Natural killer cell (primary cell): ENCODE measurements at places on chromosomes 6 and 20. TPM values are rescaled to one million over a fixed set of nuclear protein-coding genes. Genes with fewer than 3 reads are reported as not detected.
A peak's percentile ranks its signal among the peaks of the same experiment; 100 is the strongest.

- no peaks in the 10 kb centered on the region for H3K27me3 ChIP-seq
- no peaks in the 10 kb centered on the region for H3K36me3 ChIP-seq
- no peak for DNase-seq
- H3K27ac ChIP-seq: no peak overlapping the region
- H3K4me3 ChIP-seq: no peak overlapping the region
- H3K4me1 ChIP-seq: no peaks in the 10 kb centered on the region
Measured at GRCh38 chr6:147757291-147757690, 248.8 kb downstream of the SAMD5 start.

DNA sequence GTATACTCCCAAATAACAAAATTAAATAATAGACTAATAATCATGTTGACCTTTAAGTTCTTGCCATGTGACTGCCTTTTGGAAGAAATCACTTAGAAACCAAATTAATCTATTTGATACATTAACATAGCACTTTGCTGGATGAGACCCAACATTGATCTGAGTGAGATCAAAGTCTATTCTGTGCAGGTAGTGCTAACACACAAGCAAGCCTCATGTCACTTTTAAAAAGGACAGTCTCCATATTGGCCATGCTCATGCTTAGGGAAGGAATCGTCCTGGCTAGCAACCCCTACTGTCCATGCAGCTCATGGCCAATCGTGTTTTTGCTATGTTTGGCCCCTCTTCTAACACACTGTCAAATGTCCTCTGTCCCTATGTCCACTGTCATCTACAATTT lies 35.8 kb upstream of the RNF217 start:
- H3K27me3 ChIP-seq: no peaks in the 10 kb centered on the region
- no peak overlapping the region for H3K4me3 ChIP-seq
- no peaks in the 10 kb centered on the region for H3K4me1 ChIP-seq
- H3K27ac ChIP-seq: no peak overlapping the region

DNA sequence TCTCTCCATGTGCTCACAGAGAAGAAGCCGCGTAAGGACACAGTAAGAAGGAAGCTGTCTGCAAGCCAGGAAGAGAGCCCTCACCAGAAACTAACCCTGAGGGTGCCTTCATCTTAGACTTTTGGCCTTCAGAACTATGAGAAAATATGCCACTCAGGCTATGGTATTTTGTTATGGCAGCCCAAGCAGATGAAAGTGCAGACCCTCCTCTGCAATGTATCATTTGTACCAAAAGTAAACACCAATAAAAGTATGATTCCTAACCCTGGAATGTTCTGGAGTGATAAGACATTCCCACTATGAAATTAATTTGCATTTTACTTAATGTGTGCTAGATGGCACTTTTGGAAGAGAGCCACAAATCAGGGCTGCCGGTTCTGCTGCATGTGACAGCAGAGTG lies 594.3 kb downstream of the UTRN start:
- H3K4me3 ChIP-seq: no peak overlapping the region
- no peaks in the 10 kb centered on the region for H3K27me3 ChIP-seq
- H3K27ac ChIP-seq: no peak overlapping the region

Gene TMEM181
- 45.0 TPM for total RNA-seq

Gene TENT5A
- 22.9 TPM for total RNA-seq

Gene STX11
- 38.3 TPM for total RNA-seq

DNA sequence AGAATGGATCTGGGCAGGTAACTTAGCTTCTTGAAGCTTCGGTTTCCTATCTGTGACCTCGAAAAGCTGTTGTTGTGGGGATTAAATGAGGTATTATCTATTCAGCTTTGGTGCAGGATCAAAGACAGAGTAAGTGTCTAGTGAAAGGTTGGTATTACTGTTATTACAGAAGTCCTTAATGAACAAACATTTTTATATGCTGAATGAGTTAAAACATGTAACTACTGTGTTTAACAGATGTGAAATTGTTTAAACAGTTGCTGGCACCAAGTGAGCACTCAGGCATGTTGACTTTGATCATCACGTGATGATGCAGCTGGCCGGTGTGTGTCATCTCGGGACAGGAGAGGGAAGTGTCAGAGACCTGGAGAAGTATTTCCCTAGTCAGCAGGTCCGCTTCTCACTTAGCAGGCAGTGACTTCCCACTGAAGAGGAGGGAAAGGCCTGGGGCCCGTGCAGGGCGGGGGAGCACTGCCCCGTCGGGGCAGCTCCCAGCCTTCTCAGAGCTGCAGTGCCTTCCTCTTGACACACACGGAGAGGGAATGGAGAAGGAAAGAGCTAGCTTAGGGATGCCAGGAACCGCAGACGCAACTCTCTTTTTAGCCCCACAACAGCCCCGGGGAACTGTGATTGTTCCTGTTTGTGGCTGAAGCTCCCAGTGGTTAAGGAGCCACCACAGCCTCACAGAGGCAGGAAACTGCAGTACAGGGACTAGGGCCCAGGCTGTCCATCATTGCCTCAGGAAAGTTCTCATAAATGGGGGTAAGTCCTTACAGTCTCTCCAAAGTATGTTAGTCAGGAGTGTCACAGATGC lies 18.0 kb downstream of the TUBB2A start:
- H3K36me3 ChIP-seq: peaks cover 10% of the 10 kb centered on the region
- H3K27me3 ChIP-seq: no peaks in the 10 kb centered on the region
- no peak for DNase-seq
- H3K27ac ChIP-seq: no peak overlapping the region
- H3K4me3 ChIP-seq: no peak overlapping the region

GRCh38 chr6:25472306-25472705 lies 179.7 kb upstream of the SCGN start:
- H3K27ac ChIP-seq: no peak overlapping the region
- H3K4me3 ChIP-seq: no peak overlapping the region
- no peak for DNase-seq
- no peaks in the 10 kb centered on the region for H3K4me1 ChIP-seq

Gene RAD21L1
- not detected for total RNA-seq

GRCh38 chr6:33755070-33755869 lies 8.6 kb upstream of the IP6K3 start:
- no peaks in the 10 kb centered on the region for H3K4me1 ChIP-seq
- no peak for DNase-seq
- no peaks in the 10 kb centered on the region for H3K36me3 ChIP-seq

DNA sequence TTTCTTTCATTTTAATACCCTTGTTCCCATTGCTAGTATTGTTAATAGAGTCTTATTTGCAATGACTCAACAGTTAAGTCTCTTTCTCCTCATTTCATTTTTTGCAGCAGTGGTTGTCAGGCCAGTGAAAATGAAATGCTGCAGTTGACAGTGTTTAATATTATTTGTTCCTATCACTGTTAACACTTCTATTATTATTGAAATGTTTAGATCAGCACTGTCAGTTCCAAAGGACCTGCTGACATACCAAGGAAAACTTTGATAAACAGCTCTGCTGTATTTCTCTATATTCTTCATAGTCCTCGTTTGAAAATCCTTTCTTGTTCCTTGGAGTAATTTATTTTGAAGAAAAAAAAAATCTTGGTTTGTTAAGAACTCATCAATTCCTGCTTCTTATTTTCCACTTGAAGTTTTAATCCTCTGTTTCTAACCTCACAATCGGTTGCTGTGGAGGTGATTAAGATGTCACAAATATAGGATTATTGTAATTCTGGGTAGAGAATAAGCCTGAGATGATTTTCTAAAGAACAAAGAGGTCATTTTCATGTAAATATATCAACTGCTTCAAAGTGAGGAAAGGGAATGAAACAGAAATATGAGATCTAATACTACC lies 1065.9 kb upstream of the CITED2 start:
- no peaks in the 10 kb centered on the region for H3K4me1 ChIP-seq
- H3K36me3 ChIP-seq: no peaks in the 10 kb centered on the region
- no peaks in the 10 kb centered on the region for H3K27me3 ChIP-seq
- H3K4me3 ChIP-seq: no peak overlapping the region
- no peak overlapping the region for H3K27ac ChIP-seq

Gene CCR6
- 0.23 TPM for total RNA-seq

DNA sequence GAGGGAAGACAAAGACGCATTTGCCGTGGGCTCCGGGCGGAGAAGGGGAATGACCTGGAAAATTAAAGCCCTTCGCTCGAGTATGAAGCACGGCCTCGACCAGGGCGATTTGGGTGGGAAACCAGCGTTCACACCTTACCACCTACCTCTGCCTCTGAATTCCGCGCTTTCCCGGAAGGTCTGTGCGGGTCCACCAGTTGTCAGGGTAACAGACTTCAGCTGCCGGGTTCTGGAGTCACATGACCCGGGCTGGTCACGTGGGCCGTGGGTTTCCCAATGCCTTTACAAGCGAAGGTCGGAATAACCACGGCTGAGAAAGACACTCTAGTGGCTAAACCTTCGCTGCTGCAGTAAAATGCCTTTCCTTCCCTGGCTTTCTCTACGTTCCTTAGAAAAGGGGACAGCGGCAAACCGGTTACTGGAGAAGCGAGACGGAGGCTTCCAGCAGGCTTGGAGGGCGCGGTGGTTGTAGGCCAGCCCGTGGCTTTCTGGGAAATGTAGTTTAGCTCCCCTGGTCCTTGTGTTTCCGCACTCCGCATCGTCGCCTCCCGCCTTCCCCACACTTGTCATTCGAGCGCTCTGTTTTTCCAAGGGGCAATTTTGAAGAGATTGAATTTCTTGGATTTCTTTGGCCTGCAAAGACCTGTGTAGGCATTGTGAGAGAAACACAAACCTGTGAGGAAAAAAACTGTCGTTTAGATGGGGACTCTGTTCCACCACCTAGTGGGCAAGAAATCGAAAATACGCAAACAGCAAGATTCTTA lies at the start of gene CEP162:
CEP162 (minus strand) TSS at position 210 of the 764 bp plus-strand sequence. CDS start 1,250 bp downstream, outside the sequence.
- H3K36me3 ChIP-seq: no peaks in the 10 kb centered on the region
- peak within 1 kb of the TSS; percentile 86 for H3K4me3 ChIP-seq
- H3K27me3 ChIP-seq: peaks cover 14% of the 10 kb centered on the region

Gene CTAGE9
- not detected for total RNA-seq

DNA sequence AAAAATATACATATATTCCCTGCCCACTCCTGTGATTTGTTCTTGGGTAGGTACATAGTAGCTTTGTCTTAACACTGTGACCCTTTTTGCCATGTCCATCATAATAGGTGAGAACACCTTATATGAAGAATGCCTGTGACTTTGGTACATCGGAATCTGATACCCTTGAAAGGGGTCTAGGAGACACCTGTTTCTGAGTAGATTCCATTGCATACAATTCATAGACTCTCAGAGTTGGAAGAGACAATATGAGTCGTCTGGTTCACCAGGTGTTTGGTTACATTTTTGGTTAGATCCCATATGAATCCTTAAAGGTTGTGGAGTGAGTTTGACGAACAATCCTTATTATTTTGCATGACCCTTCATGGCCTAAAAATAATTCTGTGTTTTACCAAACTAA lies 36.3 kb downstream of the RNF144B start:
- no peaks in the 10 kb centered on the region for H3K27me3 ChIP-seq
- no peak overlapping the region for H3K27ac ChIP-seq
- no peaks in the 10 kb centered on the region for H3K36me3 ChIP-seq
- DNase-seq: no peak
- no peaks in the 10 kb centered on the region for H3K4me1 ChIP-seq
- H3K4me3 ChIP-seq: no peak overlapping the region

GRCh38 chr6:7137335-7138045 lies 29.7 kb downstream of the RREB1 start:
- H3K27me3 ChIP-seq: no peaks in the 10 kb centered on the region
- peaks cover 24% of the 10 kb centered on the region for H3K4me1 ChIP-seq

DNA sequence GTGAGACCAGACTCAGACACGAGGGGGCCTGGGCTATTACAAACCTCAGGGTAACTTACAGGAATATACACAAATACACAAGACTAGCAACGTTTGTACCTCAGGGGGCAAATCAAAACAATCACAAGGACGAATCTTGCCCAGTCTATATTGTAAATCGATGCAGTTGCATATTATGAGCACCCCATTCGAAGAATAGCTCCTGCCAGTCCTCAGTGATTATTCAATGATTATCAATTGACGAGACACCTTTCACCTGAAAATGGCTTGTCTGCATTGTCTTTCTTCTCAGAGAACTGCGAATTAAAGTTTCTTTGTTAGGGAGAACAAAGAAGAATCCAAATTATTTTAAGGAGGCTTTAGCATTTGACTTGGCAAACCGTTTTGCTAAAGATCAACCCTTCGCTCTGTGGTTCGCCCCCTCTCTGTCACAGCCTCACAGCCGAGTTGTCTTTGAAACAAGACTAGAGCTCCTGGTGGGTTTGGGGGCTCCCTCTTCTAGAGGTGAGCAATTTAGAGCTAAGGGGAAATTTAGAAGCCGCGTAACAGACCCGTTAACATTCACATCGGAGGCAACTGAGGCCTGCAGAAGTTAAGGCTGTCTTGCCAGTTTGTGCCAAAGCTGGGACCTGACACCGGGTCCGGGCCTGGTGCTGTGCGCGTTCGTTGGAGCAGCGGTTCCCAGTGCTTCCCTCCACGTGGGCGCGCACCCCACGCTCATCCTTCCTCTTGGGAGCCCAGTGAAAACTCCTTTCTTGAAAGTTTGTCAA lies 24.9 kb upstream of the MAP3K7 start:
- H3K4me3 ChIP-seq: no peak overlapping the region
- H3K36me3 ChIP-seq: no peaks in the 10 kb centered on the region
- peaks cover 35% of the 10 kb centered on the region for H3K27me3 ChIP-seq
- H3K4me1 ChIP-seq: peaks cover 14% of the 10 kb centered on the region

Gene DCBLD1
- total RNA-seq: 8.4 TPM

DNA sequence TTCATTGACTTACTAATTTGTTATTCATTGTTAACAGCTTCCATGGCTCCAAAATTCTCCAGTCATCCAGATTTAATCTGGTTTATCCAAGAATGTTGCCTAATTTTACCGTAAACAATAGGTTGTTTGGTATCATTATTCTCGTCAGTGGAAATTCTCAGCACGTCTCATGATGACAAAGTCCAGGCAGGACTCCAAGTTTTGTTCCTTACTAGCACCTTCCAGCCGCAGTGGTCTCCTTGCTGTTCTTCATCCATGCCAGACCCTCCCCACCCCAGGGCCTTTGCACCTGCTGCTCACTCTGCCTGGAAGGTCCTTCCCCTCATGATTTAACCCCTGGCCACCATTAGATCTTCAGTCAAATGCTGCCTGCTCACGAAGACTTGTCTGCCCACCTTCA lies 48.1 kb upstream of the NAA20 start:
- no peak overlapping the region for H3K27ac ChIP-seq
- H3K4me1 ChIP-seq: peaks cover 14% of the 10 kb centered on the region
- no peak for DNase-seq
- no peak overlapping the region for H3K4me3 ChIP-seq
- no peaks in the 10 kb centered on the region for H3K36me3 ChIP-seq

Gene C6orf118
- not detected for total RNA-seq

DNA sequence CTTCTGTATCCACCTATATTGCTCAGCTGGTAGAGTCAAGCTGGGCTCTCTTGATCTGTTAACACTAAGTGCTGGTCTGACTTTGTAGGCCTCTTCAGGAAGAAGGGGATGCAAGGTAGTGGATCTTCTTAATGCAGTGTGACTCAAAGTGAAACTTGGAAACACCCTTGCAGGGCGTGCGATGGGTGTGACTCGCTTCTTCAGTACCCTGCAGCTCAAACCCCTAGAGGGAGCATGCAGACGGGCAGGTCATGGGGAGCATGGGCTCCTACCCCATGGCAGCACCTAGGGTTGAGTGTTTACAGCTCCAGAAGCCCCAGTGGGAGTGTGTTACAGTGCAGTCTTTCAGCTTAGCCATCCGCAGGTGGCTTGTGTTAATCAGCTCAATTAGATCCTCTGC lies 757 bp upstream of the SAMD3 start:
- H3K27ac ChIP-seq: peak overlapping the region; percentile 61
- H3K27me3 ChIP-seq: no peaks in the 10 kb centered on the region
- peak; percentile 86 for DNase-seq
- no peak overlapping the region for H3K4me3 ChIP-seq

- H3K4me1 ChIP-seq: peaks cover 10% of the 10 kb centered on the region
- H3K4me3 ChIP-seq: no peak overlapping the region
- no peaks in the 10 kb centered on the region for H3K27me3 ChIP-seq
- no peaks in the 10 kb centered on the region for H3K36me3 ChIP-seq
- DNase-seq: peak; percentile 2
Measured at GRCh38 chr6:8437813-8438212, 2.5 kb upstream of the SLC35B3 start.
